SK-N-MC (cell line): ENCODE measurements at places on chromosomes 3 and 15.
A peak's percentile ranks its signal among the peaks of the same experiment; 100 is the strongest.

DNA sequence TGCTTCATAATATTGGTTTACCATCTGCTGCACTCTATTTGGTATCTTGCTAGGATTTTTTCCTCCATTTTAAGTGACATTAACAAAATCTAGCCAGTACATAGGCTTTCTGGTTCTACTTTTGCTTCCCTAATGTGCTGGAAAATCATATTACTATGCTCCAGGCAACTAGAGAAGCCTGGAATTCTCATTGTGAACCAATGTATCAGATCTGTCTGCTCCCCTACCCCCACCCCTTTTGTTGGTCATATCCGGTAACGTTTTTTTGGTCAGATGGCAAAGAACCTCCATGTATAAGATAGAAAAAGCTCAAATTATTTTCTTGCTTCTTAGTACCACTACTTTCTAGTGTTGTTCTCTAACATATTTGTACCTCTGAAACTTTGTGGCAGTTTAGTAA, 17.1 kb downstream of the MAP2K5 start:
- no peak for DNase-seq

DNA sequence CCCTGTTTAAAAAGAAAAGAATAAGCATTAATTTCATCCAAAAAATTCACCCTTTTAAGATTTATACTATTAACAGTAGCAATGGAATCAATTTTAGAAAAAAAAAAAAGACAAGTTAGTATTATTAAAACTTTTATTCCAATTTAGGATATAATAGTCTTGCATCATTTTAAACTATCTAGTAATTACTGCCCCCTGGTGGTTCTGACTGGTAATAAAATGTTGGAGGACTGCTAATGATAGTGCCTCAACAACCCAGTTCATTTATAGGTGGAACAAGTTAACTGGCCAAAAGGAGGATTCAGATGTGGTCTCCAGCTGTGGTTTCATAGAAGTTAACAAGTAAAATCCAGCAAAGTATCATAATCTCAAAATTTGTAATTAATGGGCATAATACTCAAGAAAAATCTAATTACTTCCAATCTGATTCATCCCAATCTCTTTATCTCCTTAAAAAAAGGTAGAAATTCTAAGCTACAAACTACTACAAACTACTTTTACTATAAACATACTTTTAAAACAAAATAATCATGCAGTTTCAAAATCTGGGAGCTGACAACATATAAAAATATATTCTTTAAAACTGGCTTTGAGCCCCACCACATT, 30.7 kb upstream of the WDR49 start:
- peak; percentile 61 for DNase-seq

GRCh38 chr3:21517184-21517583, 233.8 kb downstream of the ZNF385D start:
- DNase-seq, result no peak

- DNase-seq, result no peak
These were observed 905.3 kb upstream of the ALCAM start for GRCh38 chr3:104461431-104461830.

GRCh38 chr3:160291290-160291908, 66.2 kb downstream of the C3orf80 start:
- DNase-seq, result no peak

GRCh38 chr3:73459711-73460110, 165.0 kb downstream of the PDZRN3 start:
- DNase-seq, result no peak

DNA sequence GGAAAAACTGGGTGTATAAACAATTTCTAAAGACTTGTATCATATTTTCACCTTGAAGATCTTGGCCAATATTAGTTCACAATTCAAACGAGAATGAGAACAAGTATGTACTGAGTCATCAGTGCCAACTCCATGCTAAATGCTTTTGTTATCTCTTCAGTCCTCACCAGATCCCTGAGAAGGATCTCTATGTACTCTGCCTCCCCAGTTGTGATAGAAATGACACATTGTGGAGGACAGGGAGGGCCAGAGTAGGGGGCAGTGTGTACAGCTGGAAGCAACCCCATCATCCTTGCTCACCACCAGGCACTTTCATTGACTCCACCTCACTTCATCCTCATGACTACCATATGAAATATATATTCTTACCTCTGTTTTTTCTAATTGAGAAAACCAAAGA, 353.7 kb upstream of the SOX2 start:
- DNase-seq, result no peak

DNA sequence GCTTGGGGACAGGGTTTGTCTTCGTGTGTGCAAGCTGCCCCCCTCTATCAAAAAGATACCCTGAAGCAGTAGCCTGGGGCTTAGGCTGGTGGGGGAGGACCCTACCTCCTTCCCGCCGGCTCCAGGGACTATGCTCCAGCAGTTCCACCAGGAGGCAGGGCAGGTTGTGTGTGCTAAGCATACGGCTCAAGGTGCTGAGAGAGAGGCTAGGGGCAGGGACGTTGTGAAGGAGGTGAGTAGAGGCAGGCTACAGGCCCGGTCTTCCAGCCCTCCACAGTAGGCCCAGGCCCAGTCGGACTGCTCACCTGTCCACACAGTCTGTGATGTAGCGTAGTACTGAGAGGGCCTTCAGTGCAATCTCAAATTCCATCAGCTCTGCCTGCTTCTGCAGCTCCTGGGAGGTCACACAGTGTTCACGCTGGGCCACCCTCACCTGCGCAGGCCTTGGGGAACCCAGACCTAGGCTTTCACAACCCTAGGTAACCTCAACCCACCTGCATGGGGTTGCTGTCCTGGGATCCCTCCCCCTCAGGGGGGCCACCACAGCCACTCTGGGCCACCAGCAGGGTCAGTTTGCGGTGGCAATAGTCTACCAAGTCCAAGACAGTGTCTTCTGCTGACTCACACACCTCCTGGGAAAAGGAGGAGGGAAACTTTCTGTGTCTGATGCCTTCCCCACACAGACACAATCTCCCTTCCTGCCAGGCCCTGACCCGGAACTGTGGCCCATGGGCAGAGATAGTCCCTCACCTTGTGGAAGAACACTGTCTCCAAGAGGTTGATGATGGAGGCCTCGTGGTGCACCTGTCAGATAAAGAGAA, 2.4 kb upstream of the RASSF1 start:
- no peak for DNase-seq

GRCh38 chr3:137061186-137061585, 103.4 kb downstream of the IL20RB start:
- DNase-seq, result no peak

- no peak for DNase-seq
These were observed 88.5 kb upstream of the PFN2 start for GRCh38 chr3:150059241-150059640.

- no peak for DNase-seq
These were observed 198.4 kb downstream of the CADPS start for GRCh38 chr3:62676689-62677271.

GRCh38 chr3:111277226-111277625, 205.6 kb downstream of the NECTIN3 start:
- DNase-seq, result no peak

- DNase-seq, result no peak
These were observed 458.1 kb downstream of the DIPK2A start for GRCh38 chr3:144429719-144430121.

GRCh38 chr3:17577796-17578520, 164.5 kb downstream of the TBC1D5 start:
- DNase-seq, result no peak

- no peak for DNase-seq
These were observed 79.7 kb upstream of the C2CD4B start for GRCh38 chr15:62244762-62245161.

GRCh38 chr3:183653209-183654064, 18.0 kb downstream of the KLHL24 start:
- DNase-seq, result peak; percentile 30

DNA sequence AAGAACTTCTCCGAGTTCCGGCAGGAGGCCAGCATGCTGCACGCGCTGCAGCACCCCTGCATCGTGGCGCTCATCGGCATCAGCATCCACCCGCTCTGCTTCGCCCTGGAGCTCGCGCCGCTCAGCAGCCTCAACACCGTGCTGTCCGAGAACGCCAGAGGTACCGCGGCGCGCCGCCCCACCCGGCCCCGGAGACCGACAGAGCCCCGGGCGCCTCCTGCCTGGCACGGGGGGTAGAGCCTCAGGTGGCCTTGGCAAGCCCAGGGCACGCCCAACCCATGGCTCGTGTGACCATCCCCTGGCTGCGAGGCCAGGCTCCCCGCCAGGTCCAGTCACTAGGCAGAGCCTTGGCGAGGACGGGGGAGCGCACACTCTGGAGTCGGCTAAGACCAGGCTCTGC, 134.1 kb downstream of the LRRK1 start:
- DNase-seq, result no peak

- DNase-seq, result no peak
These were observed 45.5 kb downstream of the KBTBD12 start for GRCh38 chr3:127960421-127960965.

GRCh38 chr15:62934236-62934971, 108.1 kb upstream of the TPM1 start:
- DNase-seq, result no peak

GRCh38 chr15:56014677-56015076, 21.3 kb upstream of the NEDD4 start:
- DNase-seq, result no peak

DNA sequence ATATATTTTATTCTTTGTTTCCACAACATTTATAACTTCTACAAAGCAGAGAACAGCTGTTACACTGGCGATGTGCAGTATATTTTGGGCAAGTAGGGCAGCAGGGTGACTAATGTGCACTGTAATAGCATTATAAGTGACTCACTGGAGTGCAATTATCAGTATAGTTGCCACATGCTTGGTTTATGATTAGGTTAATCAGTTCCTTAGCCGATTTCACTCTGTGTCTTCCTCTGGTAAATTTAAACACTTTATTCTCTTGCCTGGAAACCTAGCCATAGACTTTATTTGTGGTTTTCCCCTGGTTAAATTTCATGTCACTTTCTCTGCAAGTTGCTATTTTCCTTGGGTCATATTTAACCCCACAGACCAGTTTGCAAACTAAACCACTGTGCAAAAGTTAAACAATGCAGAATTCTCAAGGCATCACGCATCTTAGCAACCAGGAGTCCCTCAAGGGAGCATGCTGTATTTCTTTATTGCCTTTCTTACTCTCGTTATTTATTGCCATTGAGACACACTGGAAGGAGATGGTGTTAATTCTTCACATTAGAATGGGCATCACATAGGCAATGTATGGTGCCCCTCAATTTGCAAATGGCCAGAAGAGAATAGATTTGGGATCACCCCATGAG, 690.2 kb upstream of the DPPA4 start:
- no peak for DNase-seq

DNA sequence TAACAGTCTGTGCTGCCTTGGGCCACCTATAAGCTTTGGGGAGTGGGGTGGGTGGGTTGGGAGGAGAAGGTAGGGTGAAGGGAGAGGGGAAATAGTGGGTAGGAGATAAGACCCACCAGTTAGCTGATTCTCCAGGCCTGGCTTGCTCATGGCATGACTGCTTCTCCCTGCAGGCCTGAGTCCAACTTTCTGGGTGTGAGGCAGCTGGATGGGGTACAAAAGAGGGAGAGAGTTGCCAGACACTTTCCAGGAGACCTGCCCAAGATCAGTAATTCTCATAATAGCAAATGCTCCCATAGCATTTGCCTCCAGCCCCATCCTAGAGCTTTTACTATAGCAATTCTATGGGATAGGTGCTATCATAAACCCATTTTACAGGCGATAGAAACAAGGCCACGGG, 7.7 kb downstream of the CGNL1 start:
- no peak for DNase-seq

GRCh38 chr15:31367730-31368344, 41.2 kb downstream of the KLF13 start:
- DNase-seq, result no peak

GRCh38 chr3:52385157-52385556, 59.7 kb downstream of the SEMA3G start:
- no peak for DNase-seq

GRCh38 chr15:44711743-44712345, 527 bp downstream of the B2M start:
- no peak for DNase-seq

DNA sequence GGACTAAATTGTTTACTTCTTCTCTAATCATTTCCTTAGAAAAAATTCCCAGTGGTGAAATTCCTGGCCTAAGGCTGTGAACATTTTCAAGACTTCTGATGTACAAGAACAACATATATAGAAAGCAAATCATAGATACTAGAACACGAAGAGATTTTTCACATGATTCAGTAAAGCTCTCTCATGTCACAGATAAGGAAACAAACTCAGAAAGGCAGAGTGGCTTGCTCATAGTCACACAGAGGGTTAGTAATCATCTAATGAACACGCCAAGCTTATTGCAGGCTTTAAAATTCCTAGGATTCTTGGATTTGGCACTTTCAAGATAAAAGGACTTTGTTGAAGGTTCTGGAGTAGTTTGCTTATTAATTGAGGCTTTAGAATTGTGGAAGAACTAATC, 26.2 kb downstream of the CRTAP start:
- no peak for DNase-seq

DNA sequence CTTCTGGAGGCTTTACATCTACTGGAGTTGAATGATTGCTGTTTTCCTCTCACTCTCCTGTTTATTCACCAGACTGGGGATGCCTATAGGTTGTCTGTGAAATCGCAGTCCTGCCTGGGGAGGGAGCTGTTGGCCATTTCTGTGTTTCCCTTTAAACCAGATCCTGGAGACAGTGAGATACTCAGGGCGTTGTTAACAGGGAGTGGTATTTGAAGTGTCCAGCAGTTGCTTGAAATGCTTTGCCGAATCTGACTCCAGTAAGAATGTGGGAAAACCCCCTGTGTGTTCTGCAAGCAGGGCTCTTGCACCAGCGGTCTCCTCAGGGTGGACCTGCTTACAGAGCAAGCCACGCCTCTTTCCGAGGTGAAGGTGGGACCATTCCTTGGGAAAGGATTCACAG, 4.3 kb upstream of the LRRK1 start:
- no peak for DNase-seq

GRCh38 chr3:107884719-107885460, 205.9 kb downstream of the CD47 start:
- DNase-seq, result peak; percentile 58

GRCh38 chr3:51394541-51394940, 3.5 kb downstream of the RBM15B start:
- no peak for DNase-seq

DNA sequence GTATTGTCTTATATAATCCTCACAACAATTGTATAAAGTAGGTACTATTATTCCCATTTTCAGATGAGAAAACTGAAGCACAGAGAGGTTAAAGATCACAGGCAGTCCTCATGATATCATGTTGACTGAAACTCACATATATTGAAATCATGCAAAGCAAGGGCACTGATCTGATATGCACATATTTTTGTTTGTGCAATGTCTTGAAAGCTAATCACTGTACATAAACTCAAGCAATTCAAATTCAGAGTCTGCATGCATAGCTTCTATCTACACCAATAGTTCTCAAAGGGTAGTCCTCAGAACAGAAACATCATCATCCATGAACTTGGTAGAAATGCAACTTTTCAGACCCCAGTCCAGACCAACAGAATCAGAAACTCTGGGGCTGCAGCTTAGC, 119.2 kb upstream of the STT3B start:
- no peak for DNase-seq
